ENCODE measurements at places on chromosomes 6 and 20. TPM values are rescaled to one million over a fixed set of nuclear protein-coding genes. Genes with fewer than 3 reads are reported as not detected.
A peak's percentile ranks its signal among the peaks of the same experiment; 100 is the strongest.

- no peak for DNase-seq
Measured at GRCh38 chr6:3794092-3794491, 42.6 kb upstream of the PXDC1 start.

DNA sequence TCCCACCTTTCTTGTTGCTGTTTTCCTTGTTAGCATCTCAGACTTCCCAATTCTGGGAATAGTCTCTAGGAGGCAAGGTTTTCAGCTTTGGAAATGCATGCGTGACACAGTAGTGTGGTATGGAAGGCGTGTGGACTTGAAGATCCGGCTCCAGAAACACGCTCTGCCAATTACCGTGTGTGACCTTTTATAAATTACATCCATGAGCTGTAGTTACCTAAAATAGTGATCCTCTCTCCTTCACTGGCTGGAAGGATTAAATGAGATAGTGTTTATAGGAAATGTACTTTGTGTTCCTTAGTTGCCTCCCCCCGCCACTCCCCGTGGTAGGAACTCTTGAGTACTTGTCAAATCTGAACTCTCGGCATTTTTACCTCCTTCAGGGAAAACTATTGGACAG lies 13.0 kb downstream of the E2F3 start:
- DNase-seq = no peak

DNA sequence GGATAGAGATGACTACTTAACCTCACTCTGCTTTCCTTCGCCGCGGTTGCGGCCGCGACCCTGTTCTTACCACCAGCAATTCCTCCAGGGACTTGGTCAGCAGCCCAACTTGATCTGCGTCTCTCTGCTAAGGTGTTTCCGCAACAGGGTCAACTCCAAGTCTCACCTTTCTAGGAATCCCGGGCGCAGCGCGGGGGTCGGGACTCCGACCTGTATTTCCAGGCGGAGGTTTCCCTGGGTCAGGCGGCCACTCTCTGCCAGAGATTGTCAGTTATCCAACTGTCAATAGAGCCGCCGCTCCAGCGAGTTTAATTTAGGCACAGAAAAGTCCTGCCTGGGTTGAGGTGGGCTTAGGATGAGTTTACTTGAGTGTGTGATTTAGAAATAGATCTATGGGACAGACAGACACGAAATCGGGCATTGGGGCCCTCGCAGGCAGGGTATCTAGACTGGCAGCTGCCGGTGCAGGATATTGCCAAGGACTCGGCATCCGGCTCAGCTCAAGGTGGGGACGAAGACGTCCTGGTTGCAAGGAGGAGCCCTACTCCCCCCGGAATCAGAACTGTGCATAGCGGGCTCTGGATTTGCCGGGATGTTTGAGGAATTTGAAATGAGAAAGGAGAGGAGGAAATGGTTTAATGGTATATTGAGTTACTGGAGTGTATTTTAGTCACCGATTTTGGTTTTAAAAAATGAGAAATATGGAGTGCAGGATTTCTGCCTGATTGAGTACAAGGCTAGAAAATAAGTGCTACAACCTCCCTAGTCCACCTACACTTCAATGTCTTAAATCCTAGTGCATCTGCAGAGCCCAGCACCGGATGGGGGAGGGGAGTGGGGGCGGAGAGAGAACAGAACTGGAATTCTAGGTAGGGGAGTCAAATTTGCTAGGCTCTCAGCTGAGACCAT lies 23.7 kb downstream of the POM121L2 start:
- peak; percentile 46 for DNase-seq

DNA sequence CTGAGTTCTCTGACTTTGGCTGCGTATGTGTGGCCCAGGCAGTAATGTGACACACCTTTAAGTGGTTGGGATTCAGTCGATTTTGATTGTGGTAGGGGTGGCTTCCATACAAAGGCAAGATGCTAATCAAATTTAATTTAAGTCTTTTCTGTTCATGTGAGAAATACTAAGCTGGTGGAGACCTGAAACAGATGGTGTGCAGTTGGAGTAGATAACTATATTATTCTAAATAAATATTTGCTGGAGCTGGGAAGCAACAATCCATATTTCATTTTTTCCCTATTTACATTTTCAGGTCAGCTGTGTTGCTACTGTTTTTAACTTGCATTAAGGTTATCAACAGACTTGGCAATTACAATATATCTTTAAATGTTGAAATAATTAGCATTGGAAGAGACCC lies 67.4 kb upstream of the C20orf144 start:
- no peak for DNase-seq

- DNase-seq = no peak
Measured at GRCh38 chr6:158892266-158892665, 73.1 kb upstream of the EZR start.

DNA sequence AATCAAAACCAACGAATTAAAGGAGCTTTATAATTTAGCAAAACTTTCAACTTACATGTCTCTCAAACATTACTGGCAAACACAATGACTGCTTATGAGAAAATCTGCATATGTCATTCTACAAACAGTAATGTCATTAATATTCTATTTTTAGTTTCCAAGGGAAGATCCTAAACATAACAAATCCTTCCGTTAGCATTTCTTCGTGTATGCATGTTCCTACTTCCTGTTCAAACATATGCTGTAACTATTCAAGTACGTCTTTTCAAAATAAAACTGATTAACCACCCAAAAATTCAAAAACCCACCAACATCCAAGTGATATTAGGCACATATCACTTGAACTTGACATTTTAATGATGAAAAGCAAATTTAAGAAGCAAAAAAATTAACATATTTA lies 131.3 kb downstream of the HACE1 start:
- DNase-seq = no peak

DNA sequence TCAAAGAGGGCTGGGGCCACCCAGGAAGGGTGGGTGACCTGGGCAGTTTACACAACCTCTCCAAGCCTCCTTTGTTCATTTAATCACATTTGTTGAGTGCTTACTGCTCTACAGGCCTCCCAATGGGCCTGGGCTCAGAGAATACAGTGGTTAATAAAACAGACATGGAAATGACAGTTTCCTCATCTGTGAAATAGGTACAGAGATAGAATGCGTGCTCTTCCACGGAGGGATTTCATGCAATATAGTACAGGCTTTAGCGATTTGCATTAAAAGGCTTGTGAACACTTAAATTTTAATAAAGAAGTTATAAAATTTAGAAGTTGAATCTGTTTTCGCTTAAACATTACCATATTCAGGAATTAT lies 802 bp upstream of the FERMT1 start:
- no peak for DNase-seq

DNA sequence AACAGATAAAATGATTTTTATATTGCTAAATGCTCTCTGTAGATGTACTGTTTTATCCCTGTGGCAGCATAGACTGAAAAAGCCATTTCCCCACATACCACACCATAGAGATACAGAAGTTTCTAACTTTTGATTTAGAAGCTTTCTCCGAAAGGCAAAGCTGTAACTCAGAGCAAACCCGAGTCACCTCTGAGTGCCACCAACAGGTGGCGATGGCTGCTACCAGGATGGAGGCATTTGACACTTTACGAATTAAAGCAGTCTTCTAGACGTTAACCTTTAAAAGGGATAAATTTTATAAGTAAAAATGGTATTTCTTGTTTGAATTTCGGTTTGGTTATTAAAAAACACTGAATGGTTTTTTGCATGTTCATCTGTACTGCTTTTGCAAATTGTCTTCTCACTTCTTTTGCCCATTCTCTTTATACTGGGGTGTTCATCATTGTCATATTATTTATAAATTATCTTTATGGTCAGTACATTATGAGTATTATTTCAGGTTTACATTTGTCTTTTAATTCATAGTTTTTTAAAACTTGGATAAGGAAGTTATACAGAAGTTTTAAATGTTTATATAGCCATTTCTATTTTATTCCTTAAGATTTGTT lies 201.0 kb upstream of the CEP162 start:
- DNase-seq = peak; percentile 46

- peak; percentile 14 for DNase-seq
Measured at GRCh38 chr6:160198606-160199211, 59.9 kb downstream of the SLC22A2 start.

GRCh38 chr6:118397671-118398465 lies 150.2 kb upstream of the PLN start:
- DNase-seq = no peak

DNA sequence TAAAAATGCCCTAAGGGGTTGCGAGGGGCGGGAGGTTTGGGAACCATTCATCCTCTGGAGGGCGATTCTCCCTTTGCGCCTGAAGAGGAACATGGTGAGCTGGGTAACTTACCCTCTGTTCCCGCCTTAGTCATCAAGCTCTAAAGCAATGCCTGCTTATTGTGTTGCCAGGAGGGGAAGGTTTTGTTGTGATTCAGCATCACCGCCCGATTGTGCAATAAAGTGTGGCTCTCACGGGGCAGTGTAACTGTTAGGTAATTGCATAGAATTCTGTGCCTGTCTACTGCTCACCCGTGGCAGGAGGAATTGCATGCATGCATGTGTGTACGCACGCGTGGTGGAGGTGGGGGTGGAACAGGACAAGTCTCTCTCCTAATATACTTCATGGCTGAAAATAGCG lies 95.5 kb upstream of the AGPAT4 start:
- no peak for DNase-seq

DNA sequence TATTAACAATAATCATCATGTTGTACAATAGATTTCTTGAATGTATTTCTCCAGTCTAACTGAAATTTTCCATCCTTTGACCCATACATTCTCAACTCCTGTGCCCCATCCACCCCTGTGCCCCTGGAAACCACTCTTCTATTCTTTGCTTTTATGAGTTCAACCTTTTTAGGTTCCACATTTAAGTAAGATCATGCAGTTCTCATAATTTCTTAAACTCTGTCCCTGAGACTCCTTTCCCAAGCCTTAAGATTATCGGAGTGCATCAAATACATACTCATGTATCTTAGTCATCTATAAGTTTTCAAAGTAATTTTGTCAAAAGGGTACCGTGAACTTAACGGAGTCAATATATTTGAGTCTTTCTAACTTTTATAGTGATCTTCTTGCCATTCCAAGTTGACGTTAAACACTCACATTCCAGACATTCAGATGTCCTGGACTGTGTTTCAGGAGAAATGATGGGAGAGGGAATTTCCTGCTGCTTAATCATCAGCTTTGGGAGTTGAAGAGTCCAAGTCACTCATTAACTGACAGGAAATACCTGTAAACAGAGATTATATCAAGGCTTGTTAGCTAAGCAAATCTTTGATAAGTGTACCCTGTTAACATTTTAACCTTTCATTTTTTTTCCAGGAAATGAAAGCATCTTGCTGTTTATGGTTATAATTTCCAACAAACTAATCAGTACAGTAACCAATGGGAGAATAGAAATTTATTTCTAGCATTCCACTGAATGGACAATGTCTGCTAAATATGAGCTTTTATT lies 73.3 kb downstream of the ADGRG6 start:
- DNase-seq = peak; percentile 61

DNA sequence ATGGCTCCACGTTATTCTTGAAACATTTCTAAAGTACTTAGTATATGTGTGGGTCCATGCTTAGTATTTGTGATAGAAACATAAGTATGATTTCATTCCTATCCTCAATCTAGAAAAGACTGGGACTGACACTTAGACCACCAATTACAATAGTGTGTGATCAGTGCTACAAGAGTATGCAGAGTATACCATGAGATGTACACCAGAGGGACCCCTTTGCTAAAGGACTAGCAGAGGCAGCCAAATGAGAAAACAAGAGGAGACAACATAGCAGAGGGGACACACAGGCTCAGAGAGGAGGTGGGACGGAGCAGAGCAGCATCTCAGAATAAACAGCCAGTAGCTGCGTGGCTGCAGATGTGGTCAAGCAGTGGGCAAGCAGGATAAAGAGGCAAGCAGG lies 21.0 kb downstream of the RMND1 start:
- DNase-seq = peak; percentile 25

- DNase-seq = no peak
Measured at GRCh38 chr6:152270301-152270925, 366.7 kb downstream of the SYNE1 start.

- DNase-seq = no peak
Measured at GRCh38 chr20:58938078-58938477, 43.0 kb upstream of the NELFCD start.

DNA sequence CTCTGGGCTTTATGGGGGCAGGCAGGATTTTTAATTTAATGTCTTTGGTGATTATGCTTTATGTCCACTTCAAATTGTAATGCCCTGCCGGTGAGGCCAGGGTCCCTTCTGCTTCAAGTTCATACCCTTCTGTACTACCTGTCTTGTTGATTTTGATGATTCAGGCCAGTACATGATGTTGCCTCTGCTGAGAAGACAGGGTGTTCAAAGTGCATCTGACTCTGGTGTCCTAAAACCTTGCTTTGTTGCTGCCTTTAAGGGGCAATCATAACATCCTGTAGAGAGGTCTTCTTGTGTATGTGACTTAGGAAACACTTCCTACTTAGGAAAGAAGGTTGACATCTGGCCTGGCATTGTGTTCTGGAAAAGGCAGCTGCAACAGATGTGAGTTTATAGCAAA lies 113.2 kb downstream of the TMEM170B start:
- no peak for DNase-seq

DNA sequence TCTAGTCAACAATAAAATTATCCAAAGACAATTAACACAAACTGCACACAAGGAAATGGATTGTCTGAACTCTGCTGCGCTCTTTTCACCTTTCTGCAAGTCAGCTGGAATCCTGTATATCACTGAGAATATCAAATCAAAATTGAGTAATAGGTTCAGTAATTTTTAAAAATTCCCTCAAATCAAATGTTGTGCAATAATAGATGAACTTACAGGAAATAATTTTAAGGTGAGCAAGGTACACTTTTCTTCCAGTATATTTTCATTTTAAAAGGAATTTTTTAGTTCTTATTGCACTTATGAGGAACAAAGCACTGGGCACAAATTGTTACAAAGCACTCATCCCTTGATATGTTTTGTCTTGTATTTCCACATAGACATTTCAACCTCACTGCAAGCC lies 1.2 kb downstream of the SAYSD1 start:
- no peak for DNase-seq

GRCh38 chr6:10555625-10556309 lies 34.6 kb downstream of the GCNT2 start:
- no peak for DNase-seq

- DNase-seq = no peak
Measured at GRCh38 chr6:337805-338368, 45.6 kb downstream of the DUSP22 start.

DNA sequence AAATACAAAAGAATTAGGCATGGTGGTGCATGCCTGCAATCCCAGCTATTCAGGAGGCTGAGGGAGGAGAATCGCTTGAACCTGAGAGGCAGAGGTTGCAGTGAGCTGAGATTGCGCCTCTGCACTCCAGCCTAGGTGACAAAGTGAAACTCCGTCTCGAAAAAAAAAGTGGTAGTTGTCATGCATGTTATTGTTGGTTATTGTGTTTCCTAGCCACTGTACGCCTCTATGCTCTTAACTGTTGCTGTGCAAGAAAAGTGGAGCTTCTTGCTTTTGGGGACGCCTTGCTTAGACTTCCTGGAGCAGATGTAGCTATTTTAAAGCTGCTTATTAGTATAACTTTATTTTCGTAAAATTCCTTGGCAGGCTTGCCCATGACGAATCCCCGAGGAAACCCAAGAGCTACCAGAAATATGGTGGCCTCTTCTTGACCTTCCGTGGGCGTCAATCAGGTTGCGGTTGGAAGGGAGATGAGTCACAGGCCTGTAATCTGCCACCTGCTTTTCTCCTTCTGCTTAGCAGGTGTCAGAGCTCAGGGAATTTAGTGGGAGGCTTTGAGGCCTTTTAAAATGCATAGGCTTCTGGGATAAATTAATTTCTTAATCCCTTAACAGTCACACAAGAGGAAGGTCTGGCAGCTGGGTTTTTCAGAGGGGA lies 17.3 kb downstream of the GABRR2 start:
- DNase-seq = no peak

The SLC52A3 gene
- total RNA-seq = 0.50 TPM

The GNRH2 gene
- not detected for total RNA-seq

The PDRG1 gene
- total RNA-seq = 55.7 TPM

The MEI4 gene
- not detected for total RNA-seq

The METTL24 gene
- total RNA-seq = 0.28 TPM

The RBPJL gene
- total RNA-seq = not detected
